ENCODE measurements at places on chromosomes 3 and 15.

DNA sequence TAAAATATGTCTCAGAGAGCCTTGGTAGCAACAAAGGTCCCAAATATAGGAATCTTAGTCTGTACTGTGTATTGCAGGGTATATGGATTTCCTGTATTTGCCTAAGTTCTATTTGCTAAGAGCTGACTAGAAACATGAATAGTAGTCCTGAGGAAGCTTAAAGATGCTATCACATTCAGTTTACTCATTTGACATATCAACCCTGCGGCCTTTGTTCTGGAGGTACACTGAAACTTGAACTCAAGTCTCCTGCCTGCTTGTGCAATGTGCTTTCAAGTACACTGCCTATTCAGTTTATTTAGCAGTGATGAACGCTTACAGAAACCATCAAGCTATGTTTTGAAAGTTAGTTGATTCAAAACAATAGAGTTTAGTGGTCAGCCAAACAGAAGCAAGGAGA is 21.1 kb downstream of the IL1RAP start:
- DNase-seq, result no peak

DNA sequence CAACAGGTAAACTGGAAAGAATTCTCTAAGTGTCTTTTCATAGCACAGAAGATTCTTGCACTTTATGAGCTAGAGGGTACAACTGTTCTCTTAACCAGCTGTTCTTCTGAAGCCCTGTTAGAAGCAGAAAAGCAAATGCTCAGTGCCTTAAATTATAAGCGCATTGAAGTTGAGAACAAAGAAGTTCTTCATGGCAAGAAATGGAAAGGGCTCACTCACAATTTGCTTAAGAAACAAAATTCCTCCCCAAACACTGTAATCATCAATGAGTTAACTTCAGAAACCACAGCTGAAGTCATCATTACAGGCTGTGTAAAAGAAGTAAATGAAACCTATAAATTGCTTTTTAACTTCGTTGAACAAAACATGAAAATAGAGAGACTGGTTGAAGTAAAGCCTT is 19.6 kb downstream of the PARP14 start:
- no peak for DNase-seq

- DNase-seq, result no peak
Observed at GRCh38 chr3:99656624-99657023, 18.2 kb downstream of the COL8A1 start.

GRCh38 chr3:133804896-133805295 is 719 bp upstream of the SRPRB start:
- no peak for DNase-seq

GRCh38 chr3:108130236-108130635 is 39.4 kb upstream of the CD47 start:
- DNase-seq, result no peak

GRCh38 chr3:105806359-105806758 is 62.5 kb downstream of the CBLB start:
- DNase-seq, result no peak

- no peak for DNase-seq
Observed at GRCh38 chr3:141477224-141477623, 9.6 kb upstream of the RASA2 start.

DNA sequence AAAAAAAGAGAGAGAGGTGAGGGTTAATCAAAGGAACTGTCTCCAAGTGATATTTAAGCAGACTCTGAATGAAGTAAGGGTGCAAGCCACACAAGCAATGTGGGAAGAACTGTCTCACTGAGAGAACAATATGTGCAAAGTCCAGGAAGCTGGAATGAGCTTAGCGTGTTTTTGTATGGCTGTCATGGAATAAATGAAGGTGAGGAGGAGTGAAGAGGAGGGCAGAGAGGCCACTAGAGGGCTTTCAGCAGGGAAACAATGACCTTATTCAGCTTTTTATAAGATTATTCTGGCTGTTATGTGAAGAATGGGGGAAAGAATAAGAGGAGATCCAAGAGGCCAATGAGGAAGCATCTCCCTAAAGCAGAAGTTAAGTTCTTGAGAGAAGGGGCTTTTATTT is 86.9 kb upstream of the COL8A1 start:
- DNase-seq, result no peak

DNA sequence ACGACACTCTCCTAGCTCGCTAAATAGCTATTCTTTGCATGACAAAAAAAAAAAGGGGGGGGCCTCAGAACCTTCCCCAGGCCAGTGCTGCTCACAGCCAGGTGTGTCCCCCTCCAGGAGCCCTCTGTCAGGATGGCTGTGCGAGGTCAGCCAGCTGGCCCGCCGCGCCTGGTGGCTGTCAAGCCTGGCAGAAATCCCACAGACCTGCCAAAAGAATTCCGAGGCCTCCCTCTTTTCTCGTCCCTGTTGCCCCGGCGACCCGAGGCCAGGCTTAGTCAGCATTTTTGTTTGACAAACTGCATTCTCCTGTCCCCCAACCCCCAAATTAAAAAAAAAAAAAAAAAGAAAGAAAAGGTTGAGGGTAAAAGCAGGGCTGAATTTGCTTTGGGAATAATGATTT is 61.9 kb downstream of the TM4SF4 start:
- DNase-seq, result no peak

GRCh38 chr3:47270526-47270925 is 12.1 kb downstream of the KIF9 start:
- no peak for DNase-seq

- no peak for DNase-seq
Observed at GRCh38 chr3:557972-558371, 361.4 kb downstream of the CHL1 start.

- no peak for DNase-seq
Observed at GRCh38 chr15:26007151-26007550, 144.0 kb upstream of the ATP10A start.

GRCh38 chr15:65723876-65724275 is 68.2 kb downstream of the DENND4A start:
- DNase-seq, result no peak

GRCh38 chr3:183359036-183359435 is 69.4 kb downstream of the MCF2L2 start:
- DNase-seq, result no peak

DNA sequence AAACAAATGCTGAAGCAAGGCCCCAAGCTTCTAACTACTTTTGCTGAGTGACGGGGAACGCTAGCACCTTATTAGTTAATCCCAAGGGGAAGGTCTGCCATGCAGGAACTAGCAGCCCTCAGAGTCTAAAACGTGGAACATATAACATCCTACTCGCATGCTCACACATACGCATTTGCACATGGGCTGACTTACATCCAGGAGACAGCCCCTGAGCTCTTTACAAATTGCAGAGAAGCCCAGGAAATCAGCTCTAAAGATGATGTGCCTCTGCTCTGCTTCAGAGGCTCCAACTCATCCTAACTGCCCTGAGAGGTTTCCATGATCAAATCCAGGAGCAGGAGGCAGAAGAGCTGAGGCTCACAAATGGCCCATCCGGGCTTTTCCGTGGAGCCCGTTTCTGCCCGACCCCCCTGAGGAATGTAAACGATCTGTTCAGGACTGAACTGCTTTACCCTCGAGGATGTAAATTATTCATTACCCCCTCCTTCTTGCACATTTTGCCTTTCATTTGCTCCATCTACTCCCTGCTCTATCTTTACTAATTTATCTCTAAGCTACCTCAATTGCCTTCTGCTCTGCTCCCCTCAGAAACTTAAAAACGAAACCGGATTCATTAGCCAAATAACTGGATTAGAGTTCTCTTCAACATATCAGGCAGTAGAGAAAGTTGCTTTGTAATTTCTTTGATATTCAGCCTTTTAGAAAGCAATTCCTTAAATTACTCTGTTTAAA is 141.9 kb upstream of the CCDC54 start:
- DNase-seq, result no peak

DNA sequence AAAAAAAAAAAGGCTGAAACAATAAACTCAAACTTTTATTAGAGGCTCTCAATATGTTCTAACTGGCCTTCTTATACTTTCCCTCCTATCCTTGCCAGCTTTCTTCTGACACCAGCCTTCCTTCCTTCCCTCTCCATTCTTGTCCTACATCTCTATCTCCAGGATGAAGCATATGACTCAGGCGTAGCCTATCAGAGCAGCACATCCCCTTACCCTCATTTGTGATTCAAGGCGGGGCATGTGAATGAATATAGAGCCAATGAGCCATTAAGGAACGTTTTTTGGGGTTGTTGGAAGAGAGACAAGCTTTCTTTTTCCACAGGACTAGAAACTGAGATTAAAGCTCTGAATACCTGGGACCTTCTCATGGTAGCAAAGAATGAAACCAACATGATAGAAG is 25.1 kb upstream of the KCNMB3 start:
- no peak for DNase-seq

DNA sequence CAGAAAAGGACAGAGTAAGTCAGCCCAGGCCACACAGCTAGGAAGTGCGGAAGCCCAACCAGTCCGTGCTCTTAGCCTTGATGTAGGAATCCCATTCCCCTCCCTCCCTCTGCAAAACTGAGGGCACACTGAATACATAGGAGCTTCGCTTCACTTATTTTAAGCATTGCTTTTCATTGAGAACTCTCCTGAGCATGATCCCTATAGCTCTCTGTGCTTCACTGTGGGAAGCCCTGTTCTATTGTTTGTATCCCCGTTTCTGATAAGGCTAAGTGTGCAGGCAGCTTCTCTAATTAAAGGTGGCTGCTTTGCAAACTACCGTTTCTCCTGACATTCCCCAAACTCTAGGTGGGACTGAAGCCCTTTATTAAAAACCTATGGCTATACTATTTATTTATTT is 29.9 kb downstream of the IL5RA start:
- no peak for DNase-seq

- no peak for DNase-seq
Observed at GRCh38 chr15:68231102-68231818, 1.7 kb upstream of the CLN6 start.

DNA sequence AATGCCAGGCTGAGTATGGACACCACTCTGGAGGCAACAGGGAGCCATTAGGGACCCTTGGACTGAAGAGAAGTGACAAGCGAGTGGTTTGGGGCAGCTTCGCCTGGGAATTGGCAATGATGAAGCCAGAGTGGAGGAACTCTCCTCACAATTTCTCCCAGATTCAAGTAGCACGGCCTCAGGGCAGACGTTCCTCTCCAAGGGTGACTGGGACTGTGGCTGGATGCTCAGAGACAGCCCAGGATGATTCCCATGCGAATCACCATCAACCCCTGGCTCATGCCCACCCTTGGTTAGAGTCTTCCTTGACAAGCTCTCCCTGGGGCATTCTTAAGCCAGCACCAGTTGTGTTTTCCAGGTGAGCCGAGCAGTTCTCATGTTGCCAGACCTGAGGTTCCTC is 16.3 kb upstream of the DOCK3 start:
- no peak for DNase-seq
